Mammary microvascular endothelial cell (primary cell): ENCODE measurements at places on chromosomes 16 and 17. TPM values are rescaled to one million over a fixed set of nuclear protein-coding genes. Genes with fewer than 3 reads are reported as not detected.

The ERN2 gene
- not detected in 2 replicates for total RNA-seq

The TAT gene
- not detected in 2 replicates for total RNA-seq

The PRR35 gene
- not detected in 2 replicates for total RNA-seq

The TERB1 gene
- total RNA-seq: not detected in 2 replicates

The TBC1D3I gene
- not detected in 2 replicates for total RNA-seq

The E4F1 gene
- 25.5 and 34.3 TPM in 2 replicates for total RNA-seq

The CFAP52 gene
- total RNA-seq: not detected in 2 replicates

The KLHL10 gene
- total RNA-seq: not detected in 2 replicates

The PRRT2 gene
- not detected in 2 replicates for total RNA-seq

The TMIGD1 gene
- total RNA-seq: not detected in 2 replicates

The SLC2A4 gene
- total RNA-seq: 0.10 and 0.13 TPM in 2 replicates

The LGALS9C gene
- not detected in 2 replicates for total RNA-seq

The WIPI1 gene
- 46.3 and 50.2 TPM in 2 replicates for total RNA-seq

The PRR29 gene
- total RNA-seq: 0.27 TPM in 1 of 2 replicates, not detected in the other

The BAIAP3 gene
- total RNA-seq: 0.33 and 0.54 TPM in 2 replicates

The KRT31 gene
- total RNA-seq: not detected in 2 replicates

The RUNDC1 gene
- 8.6 and 10.1 TPM in 2 replicates for total RNA-seq

The KRT40 gene
- total RNA-seq: not detected in 2 replicates

The MT1H gene
- total RNA-seq: not detected in 2 replicates

The AOC3 gene
- total RNA-seq: 0.40 TPM in 1 of 2 replicates, not detected in the other

The LGALS9B gene
- not detected in 2 replicates for total RNA-seq

The ABAT gene
- total RNA-seq: 0.44 and 0.53 TPM in 2 replicates

The TGFB1I1 gene
- total RNA-seq: 78.3 and 96.0 TPM in 2 replicates

The CEMP1 gene
- not detected in 2 replicates for total RNA-seq

The CDH1 gene
- total RNA-seq: not detected in 2 replicates

The GNGT2 gene
- 2.8 and 8.5 TPM in 2 replicates for total RNA-seq

The NKD1 gene
- total RNA-seq: under 0.01 TPM in 1 of 2 replicates, not detected in the other

The LRRC37B gene
- 5.8 and 8.8 TPM in 2 replicates for total RNA-seq

The GGNBP2 gene
- total RNA-seq: 28.6 and 33.6 TPM in 2 replicates

The NUP85 gene
- 44.2 and 50.5 TPM in 2 replicates for total RNA-seq

The PIRT gene
- not detected in 2 replicates for total RNA-seq

The KRT33B gene
- total RNA-seq: not detected in 2 replicates

The RSL1D1 gene
- total RNA-seq: 138 and 152 TPM in 2 replicates

The ARHGAP44 gene
- total RNA-seq: 0.27 and 0.39 TPM in 2 replicates

The NTHL1 gene
- total RNA-seq: 45.7 and 53.0 TPM in 2 replicates

The TM4SF5 gene
- total RNA-seq: not detected in 2 replicates

The MEAK7 gene
- 26.2 and 27.7 TPM in 2 replicates for total RNA-seq

The ODAD4 gene
- not detected in 2 replicates for total RNA-seq

The RAD51D gene
- 10.5 and 16.7 TPM in 2 replicates for total RNA-seq

The DOC2A gene
- total RNA-seq: 0.39 TPM in 1 of 2 replicates, not detected in the other

The MON1B gene
- total RNA-seq: 23.7 and 26.4 TPM in 2 replicates
